Activated CD8-positive, alpha-beta memory T cell treated with anti-CD3 and anti-CD28 coated beads, Interleukin-2, amount 50 U/mL, for 4 hours (primary cell): ENCODE measurements at places on chromosomes 2 and 18.

GRCh38 chr18:48893061-48893607 is 57.6 kb downstream of the SMAD7 start:
- DNase-seq, result no peak

DNA sequence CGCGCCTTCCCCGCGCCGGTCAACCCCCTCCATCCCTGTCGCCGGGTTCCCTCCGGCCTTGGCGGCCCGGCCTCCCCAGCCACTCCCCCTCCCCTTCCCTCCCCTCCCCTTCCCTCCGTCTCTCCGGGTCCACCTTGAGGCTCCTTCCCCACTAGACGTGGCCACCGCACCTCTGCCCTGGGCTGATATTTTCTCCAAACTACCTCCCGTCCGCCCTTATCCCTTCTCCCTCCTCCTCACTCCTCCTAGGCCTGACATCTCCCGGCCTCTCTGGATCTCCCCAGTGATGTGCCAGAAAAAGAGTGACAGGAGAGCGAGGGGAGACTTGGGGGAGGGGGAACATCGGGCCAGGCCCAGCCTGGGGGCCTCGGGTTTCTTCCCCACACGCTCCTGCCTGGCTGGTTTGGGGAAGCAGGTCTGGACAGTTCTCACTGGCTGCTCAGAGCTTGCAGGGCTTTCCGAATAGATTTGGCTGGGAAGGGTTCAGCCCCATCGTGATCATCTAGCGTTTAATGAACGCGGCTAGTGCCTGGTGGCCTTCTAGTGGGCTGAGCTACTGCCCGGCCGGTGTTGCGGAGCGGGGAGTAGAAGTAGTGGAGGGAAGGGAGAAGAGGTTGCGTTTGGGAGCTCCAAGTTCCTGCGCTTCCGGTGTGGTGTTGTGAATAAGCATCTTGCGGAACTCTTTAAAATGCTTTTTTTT is 641 bp downstream of the MAPRE3 start:
- DNase-seq, result no peak

GRCh38 chr2:22086726-22087125 is 963.0 kb downstream of the TDRD15 start:
- no peak for DNase-seq

GRCh38 chr2:40120957-40121356 is 330.9 kb downstream of the SLC8A1 start:
- DNase-seq, result no peak
